ENCODE measurements at places on chromosomes 7 and 10.

DNA sequence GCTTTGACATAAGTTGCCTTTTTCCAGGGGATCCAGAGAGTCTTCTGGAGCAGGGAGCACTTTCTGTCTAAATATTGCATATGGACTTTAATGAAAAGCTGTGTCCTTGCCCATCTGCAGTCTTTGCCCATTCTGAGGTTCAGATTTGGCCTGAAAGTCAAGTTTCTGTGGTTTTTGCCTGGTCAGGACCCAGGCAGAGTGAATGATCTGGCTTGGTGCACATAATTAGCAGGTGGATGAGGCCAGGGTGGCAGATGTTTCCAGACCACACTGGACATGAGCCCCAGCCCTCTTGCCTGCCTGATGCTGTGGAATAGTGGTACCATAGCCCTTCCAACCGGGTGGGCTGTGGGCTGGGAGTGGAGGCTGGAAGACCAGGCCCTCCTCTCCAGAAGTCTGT lies 11.0 kb downstream of the HECW1 start:
- no peak for DNase-seq

- no peak for DNase-seq
Measured at GRCh38 chr10:47418966-47419365, 34.9 kb upstream of the ZNF488 start.

DNA sequence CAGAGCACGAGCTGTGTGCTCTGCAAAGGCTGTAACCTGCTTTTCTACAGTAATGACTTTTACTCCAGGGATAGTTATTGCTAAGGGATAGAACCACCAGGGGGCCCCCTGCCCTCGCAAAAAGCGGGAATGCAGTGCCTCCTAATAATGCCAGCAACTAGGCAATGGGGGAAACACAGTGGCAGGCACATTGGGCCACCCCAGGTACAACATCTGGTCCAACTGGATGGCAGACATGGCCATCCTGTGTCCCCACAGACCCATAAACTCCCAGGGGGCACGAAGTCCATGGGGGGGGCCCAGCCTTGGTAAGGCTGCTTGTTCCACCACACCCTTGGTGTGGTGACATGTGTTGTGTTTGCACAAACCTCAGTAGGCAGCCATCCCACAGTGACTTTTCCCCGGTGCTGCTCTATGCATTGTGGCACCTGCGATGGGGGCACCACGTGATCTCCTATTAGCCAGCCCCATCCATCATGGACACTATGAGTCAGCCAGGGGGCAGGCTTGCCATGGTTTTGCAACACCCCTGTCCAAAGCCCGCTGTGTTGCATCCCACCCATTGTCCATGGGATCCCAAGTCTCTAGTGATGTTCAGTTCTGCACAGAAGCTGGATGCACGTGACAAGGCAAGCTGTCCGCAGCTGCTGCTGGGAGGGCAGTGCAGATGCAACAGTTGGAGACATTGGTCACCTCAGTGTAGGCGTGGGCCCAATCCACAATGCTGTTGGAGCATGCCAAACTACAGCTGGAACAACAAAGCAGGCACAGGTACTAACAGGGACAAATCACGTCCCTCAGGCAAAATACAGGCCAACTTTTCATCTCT lies 84.0 kb downstream of the ANLN start:
- DNase-seq = no peak

GRCh38 chr7:122166275-122166674 lies 22.2 kb upstream of the AASS start:
- DNase-seq = no peak

DNA sequence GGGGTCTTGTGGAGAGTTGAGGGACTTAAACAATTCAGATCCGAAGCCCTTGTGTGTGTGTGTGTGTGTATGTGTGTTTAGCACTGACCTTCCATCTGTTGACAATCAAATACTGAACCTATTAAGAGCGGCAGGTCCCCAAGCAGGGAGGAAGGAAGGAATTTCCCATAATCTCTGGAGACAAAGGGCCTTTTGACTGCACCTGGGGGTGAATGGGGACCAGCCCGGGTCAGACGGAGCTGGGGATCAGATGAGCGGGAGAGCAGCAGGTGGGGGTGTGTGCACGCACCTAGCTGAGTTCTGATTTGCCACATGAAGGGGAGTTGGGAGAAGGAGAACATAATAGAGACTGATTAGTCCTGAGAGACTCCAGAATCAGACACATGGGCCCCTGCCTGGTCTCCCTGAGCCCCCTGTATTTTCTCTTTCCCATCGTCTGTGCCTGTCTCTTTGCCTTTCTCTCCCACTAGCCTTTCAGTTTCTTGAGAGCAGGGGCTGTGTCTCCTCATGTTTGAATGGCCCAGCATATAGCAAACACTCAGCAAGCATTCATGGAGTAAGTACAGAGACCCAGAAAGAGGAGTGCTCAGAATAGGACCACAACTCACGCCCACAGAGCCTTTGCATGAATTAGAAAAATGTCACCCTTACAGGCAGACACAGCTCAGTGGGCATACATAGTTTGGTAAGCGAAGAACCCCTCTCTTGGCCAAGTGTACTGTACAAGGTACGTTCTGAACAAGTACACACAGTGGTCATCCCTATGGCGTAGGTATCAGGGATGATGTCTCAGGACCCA lies 288.3 kb upstream of the HABP2 start:
- no peak for DNase-seq

GRCh38 chr10:26438534-26439341 lies 597 bp downstream of the APBB1IP start:
- DNase-seq = no peak

GRCh38 chr7:322708-323111 lies 32.7 kb downstream of the FOXL3 start:
- no peak for DNase-seq

DNA sequence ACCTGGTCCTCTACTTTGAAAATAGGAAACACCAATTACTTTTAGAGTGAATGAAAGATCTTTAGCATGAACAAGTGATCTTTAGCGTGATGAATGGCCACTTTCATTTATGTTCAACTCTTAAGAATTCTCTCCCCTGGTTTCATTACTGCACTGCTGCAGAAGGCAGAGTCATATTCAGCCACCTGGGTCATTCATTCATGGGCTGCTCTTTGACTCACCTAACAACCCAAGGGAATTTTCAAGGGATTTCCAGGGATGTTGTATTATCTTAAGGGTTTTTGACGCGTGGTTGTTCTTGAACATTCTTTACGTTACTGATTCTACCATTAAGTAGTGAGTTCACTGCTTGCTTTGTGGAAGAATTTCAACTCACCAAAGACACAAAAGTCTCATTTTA lies 87.3 kb upstream of the STK17A start:
- DNase-seq = no peak

GRCh38 chr10:50636618-50637579 lies 13.1 kb upstream of the SGMS1 start:
- no peak for DNase-seq

DNA sequence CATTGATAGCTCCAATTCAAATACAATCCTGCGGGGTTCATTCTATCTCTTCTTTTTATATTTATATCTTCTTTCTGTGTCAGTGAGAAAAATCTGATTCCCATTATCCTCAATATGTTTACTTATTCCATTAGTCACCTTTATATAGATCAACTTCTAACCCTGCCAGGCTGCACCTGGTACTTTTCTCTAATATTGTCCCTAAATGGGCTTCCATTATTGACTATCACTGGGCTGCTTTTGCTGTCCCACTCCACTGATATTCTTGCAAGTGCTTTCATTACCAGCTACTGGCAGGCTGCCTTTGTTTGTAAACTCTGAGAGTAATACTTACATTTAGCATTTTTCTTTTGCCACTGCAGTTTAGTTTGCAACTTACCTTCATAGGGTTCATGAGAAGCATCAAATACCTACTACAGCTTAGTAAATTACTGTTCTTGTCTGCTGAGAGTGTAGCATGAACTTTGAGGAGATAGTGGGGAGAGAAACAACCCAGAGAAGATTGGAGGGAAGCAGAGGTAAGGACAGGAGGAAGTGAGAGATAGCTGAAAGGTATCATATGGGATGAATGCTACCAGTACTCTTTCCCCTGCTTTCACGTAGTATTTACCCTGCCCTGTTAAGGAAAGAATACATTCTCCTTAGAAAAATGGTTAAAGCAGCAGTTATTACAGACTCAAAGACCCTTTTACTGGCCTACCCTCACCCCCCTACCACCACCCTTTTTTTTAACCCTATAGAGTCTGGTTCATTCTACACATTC lies 119.1 kb downstream of the PHTF2 start:
- no peak for DNase-seq

- DNase-seq = no peak
Measured at GRCh38 chr10:28250782-28251181, 52.1 kb downstream of the MPP7 start.

- no peak for DNase-seq
Measured at GRCh38 chr7:92002720-92003119, 62.1 kb downstream of the AKAP9 start.

DNA sequence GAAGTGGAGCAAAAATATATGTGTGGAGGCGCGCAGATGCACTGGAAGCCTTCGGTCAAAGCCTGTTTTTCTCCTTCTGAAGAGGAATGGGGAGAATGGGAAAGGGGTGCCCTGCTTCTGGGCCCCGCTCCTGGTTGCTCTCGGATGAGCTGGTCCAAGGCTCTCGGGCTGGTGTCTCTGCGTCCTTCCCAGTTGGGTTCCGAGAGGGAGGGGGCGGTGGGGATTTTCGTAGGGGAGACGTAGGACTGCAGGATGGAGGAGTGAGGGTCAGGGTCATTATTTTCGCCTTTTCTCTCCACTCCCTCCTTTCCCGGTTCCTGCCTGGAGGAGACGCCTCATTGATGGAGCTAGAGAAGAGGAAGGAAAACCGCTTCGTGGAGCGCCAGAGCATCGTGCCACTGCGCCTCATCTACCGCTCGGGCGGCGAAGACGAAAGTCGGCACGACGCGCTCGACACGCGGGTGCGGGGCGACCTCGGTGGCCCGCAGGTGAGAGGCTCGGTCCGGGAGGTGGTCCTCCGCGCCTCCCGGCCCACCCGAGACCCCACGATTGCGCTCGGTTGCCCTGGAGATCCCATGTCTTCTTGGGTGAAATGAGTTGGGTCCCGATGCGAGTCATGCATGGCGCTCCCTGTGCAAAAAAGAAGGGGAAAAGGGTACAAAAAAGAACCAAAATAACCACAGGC lies 790 bp downstream of the ADAM22 start:
- no peak for DNase-seq

DNA sequence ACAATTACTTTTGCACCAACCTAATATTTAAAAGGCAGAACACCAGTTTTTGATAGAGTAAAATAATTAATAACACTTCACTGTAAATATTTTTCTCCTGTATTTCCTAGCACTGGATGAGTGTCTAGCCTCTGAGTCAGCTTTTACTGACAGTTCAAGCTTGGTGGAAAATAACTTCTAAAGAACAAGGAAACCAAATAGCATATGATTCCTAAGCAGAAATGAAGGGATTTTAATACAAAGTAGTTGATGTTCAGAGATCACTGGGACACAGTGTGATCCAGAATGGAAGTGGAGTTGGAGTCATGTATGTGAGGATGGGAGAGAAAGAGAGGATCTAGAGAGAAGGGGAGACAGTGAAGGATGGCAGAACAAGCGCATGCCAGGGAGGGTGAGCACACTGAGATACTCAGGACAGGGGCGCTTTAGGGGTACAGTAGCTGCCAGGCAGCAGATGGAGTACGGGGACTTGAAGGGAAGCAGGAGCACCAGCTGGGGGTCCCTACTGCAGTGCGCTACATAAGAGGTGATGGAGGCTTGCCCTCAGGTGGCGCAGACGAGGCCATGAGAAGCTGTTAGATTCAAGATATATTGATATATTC lies 117.9 kb upstream of the KLF6 start:
- DNase-seq = no peak

GRCh38 chr10:3173171-3173878 lies 743 bp upstream of the PITRM1 start:
- DNase-seq = no peak

DNA sequence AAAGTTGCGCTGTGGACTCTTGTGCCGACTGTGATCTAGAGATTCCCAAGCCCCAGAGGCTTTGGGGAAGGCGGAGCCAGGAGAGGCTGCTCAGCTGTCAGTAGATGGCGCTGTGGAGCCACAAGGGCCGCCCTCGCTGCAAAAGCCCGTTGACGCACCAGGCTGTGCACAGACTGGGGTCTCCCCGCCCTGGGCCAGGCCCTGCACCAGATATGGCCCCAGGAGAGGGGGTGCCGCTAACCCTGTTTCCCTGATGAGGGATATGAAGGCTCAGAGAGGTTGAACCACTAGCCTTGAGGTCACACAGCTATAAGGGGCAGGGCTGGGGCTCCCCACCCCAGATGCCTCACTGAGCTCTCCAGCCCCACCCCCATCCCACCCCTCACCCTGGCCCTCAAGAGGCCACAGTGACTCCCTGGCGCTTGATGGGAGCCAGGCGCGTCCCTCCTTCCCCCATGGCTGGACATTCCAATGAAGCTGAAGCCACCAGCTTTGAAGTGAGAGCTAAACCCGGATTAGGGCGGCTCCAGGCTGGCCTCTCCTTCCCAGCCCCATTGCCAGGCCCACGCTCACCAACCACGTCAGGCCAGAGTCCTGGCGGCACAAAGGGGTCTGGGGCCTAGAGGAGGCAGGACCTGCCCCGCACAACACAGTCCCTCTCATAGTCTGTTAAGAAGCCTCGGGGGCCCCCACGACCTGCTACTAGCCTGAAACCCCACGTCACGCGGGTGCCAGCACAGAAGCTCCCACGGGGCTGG lies 26.4 kb downstream of the MYL10 start:
- DNase-seq = no peak

DNA sequence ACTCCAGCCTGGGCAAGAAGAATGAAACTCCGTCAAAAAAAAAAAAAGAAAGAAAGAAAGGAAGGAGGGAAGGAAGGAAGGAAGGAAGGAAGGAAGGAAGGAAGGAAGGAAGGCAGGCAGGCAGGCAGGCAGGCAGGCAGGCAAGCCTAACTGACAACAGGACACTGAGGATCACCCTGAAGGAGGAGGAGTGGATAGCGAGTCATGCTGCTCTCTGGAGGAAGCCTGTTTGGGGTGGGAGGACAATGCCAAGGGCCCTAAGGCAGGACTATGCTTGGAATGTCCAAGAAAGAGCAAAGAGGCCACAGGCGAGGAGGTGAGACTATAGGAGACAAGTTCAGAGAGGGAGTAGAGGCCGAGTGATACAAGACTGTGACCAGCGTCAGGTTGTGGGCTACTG lies 107.0 kb upstream of the PARD3 start:
- DNase-seq = no peak

- DNase-seq = no peak
Measured at GRCh38 chr7:128437426-128438332, 18.0 kb upstream of the HILPDA start.

GRCh38 chr10:45370202-45370955 lies 3.6 kb upstream of the ALOX5 start:
- no peak for DNase-seq

- no peak for DNase-seq
Measured at GRCh38 chr7:80997841-80998240, 79.0 kb upstream of the SEMA3C start.

GRCh38 chr10:98262571-98262970 lies 5.4 kb downstream of the LOXL4 start:
- DNase-seq = no peak

- no peak for DNase-seq
Measured at GRCh38 chr10:20267734-20268133, 451.5 kb downstream of the PLXDC2 start.

DNA sequence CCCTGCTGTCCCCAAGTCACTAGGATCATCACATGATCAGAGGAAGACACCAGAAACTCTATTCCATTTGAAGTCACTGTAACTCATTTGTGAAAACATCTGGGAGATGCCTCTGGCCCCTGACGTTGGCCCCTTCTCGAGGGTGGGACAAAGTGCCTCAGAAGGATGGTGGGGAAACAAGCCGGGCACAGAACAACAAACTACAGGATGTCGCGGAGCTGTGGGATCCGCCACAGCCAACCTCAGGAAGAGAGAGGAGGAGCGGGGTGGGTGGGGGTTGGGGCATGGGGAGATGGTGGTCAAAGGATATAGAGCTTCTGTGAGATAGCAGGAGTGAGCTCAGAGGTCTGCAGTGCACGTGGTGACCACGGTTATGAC lies 265.6 kb upstream of the TCERG1L start:
- DNase-seq = no peak
